Activated CD8-positive, alpha-beta memory T cell treated with anti-CD3 and anti-CD28 coated beads, Interleukin-2, amount 10 ng/mL, durations not matched to agents 7 days and 5 days (primary cell): ENCODE measurements at places on chromosomes 11 and 22. TPM values are rescaled to one million over a fixed set of nuclear protein-coding genes. Genes with fewer than 3 reads are reported as not detected.

Gene GLYATL2
- total RNA-seq, result not detected

Gene CARD18
- total RNA-seq, result not detected

Gene OSM
- total RNA-seq, result 122 TPM

Gene IGLL1
- total RNA-seq, result 0.42 TPM

Gene UPB1
- total RNA-seq, result 0.09 TPM

DNA sequence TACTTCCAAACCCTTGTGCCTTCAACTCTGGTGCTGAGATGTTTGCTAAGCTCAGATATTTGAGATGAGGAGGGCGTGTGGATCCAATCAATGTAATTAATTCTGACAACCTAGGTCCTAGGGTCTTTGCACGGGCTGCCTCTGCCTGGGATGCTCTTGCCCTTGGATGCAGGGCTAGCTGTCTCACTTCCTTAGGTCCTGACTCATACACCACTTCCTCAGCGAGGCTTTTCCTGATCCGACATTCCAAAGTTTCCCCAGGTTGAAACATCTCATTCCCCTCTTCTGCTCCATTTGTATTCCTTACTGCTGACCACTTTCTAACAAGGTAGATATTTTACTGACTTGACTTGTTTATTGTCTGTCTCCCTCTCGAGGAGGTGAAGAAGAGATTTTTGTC is 43.0 kb upstream of the NTM start:
- DNase-seq, result no peak

- no peak for DNase-seq
These were observed 31.8 kb downstream of the DLG2 start for GRCh38 chr11:85595285-85595884.
